ENCODE measurements at places on chromosomes 13 and 19.

GRCh38 chr19:47767349-47767748, 11.2 kb upstream of the SELENOW start:
- DNase-seq = no peak

- no peak for DNase-seq
Observed at GRCh38 chr13:88585861-88586260, 914.7 kb downstream of the SLITRK5 start.

DNA sequence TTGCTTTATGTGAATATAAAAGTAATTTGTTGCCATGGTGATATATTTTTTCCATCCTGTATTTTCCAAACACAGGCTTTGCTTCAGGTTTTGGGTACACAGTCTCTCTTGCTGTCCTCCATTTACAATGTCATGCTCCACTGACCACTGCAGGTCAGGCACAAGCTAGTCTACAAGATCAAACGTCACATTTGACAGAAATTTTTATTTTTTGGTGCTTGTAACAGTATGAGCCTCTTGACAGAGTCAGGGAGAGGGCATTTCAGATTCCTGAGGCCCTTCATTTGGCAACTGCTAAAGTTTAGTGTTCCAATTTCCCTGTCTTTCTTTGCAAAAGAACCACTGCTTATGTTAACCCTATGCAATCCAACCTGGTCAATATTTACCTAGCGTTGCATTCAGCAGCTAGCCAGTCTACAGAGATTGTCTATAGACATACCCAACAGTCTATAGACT, 175.0 kb downstream of the RFC3 start:
- no peak for DNase-seq

DNA sequence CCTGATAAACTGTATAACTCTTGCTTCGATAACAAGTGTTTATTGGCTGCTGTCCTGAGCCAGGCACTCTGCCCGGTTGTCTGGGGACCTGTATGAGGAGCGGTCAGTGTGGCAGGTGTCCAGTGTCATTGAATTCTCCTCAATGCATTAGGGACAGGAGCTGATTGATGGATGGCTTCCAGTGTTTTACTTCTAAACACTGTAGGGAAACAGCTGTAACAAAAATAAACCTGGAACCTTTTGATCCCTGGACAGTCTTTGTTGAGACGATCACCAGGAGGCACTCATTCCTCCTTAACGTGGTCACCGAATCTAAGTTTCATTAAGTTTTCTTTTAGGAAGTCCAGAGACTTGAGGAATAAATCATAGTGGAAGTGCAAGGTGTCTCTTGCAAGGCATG, 17.9 kb downstream of the UBAC2 start:
- DNase-seq = no peak

DNA sequence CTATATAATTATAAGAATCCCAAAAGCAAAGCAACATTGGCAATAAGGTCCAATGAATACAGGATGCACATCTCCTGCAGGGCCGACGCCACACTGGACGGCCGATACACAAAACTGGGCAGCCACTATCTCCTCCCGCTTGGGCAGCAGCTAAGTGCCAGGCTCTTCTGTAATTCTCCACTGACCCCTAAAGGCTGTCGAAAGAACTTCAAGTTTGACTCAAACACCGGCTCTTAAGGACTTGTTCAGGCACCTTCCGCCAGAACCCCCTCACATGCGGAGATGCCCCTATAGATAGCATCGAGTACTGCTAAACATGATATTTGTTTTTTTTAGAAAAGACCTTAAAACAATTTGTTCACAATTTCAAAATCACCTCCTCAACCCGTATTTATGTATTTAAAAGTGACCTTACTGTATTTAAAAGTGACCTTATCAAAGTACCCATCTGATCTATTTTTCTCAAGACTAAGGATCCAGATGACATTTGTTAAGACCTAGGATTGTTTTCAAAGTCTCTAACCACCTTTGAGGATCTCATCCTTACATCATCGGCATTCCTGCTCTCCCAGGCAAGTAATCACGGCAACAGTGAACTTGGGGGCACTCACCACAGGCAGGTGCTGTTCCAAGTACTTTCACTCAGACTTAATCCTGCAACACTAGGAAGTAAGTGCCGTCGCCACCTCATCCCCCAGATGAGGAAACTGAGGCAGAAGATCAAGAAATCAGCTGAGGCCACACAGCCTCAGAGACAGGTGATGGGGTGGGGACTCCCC, 77.8 kb downstream of the TUBGCP3 start:
- no peak for DNase-seq

DNA sequence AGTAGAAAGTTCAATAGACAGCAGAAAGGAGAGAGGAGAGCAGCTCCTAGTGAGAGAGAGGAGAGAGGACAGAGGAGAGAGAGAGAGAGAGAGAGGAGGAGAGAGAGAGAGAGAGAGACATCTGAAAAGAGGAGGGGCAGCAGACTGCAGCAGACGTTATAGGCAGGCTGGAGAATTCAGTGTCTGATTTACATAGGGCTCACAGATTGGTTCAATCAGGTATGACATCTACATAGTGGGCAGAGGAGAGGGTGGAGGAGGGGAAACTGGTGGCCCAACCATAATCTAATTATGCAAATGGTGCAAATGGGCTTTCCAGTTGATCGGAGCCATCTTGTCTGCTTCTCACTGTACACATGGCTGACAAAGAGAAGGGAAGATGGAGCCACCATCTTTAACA, 221.3 kb upstream of the TRPC4 start:
- DNase-seq = no peak

GRCh38 chr19:47111006-47111621, 2.5 kb downstream of the ZC3H4 start:
- peak; percentile 47 for DNase-seq

- peak; percentile 83 for DNase-seq
Observed at GRCh38 chr19:4066682-4067395, at the start of gene ZBTB7A. Gene ZBTB7A, minus strand, starts transcription at chr19:4066899. Its CDS starts 11,667 bp downstream, at chr19:4055232.

GRCh38 chr13:54194233-54195024, 1165.8 kb downstream of the OLFM4 start:
- DNase-seq = no peak

GRCh38 chr13:74037762-74038161, 96.4 kb downstream of the KLF12 start:
- no peak for DNase-seq

GRCh38 chr19:50553134-50553703, 15.0 kb downstream of the LRRC4B start:
- DNase-seq = no peak

DNA sequence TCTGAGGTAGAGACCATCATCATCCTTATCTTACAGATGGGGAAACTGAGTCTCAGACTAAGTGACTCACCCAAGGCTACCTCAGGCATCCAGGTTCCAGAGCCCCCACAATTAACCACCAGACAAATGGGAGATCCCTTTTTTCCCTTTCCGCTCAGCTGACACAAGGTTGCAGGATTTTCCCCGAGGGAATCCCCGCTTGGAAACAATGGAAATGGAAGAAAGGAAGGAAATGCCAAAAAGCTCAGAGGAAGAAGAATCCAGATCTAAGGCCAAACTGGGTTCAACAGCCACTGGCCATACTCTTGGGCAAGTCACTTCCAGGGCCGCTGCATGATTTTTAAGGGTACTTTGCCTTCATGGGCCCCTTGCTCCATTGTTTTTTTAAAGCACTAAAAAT, 1.6 kb downstream of the ZNF71 start:
- no peak for DNase-seq

DNA sequence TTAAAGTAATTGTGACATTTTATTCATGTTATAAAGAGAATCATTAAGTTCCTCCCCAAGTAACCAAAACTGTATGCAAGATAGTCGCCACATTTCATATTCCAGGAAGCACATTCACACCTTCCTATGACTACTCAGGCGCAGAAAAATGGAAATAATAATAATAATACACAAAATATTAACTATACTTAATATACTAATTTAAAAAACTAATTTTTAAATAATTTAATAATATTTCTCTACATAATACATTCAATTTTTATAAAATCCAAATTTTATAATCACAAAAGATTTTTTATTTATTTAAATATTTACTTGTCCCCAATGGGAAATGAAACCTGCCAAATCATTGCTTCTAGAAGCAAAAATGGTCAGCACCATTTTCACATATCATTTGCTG, 797.4 kb upstream of the GPC6 start:
- no peak for DNase-seq

GRCh38 chr13:66665991-66666390, 564.1 kb downstream of the PCDH9 start:
- DNase-seq = no peak

DNA sequence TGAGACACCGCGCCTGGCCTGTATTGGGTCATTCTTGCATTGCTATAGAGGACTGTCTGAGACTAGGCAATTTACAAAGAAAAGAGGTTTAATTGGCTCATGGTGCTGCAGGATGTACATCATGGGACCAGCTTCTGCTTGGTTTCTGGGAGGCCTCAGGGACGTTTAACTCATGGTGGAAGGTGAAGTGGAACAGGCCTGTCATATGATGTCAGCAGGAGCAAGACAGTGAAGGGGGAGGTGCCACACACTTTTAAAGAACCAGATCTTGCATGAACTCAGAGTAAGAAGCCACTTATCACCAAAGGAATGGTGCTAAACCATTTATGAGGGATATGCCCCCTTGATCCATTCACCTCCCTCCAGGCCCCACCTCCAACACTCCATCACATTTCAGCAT, 18.7 kb downstream of the CARD8 start:
- DNase-seq = no peak

GRCh38 chr19:56993851-56994250, 125.9 kb upstream of the USP29 start:
- no peak for DNase-seq

DNA sequence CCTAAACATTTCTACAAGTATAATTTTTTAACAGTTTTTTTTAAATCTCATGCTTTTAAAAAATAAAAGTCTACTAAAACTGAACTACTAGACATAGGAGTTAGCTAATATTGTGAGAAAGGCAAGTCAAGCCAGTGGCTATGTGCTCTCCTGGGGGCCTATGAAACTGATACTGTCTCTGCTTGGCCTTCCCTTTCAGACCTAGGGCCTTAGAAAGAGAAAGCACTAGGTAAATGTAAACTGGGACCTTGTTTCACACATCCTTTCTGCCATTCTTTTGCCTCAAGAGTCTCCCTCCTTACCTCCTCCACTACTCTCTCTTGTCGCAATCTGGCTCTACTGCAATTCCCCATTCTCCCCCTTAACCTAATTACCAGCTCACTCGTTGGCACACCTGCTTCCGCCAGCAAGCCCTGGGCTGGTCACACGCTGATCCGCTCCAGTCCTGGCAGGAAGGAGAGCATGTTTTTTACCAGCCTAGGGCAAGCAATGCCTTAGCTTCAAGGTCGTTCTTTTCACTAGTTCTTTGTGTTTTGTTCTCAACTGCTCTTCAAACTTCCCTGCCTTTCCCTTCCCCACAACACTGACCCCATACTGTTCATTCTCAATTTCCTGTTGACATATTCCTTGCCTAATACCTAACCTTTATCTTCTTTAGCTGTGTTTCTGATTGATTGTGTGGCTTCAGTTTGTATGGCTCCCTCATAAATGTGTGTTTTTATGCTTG, 23.1 kb downstream of the TBC1D4 start:
- no peak for DNase-seq

GRCh38 chr19:46639358-46640182, 3.6 kb upstream of the GNG8 start:
- no peak for DNase-seq

DNA sequence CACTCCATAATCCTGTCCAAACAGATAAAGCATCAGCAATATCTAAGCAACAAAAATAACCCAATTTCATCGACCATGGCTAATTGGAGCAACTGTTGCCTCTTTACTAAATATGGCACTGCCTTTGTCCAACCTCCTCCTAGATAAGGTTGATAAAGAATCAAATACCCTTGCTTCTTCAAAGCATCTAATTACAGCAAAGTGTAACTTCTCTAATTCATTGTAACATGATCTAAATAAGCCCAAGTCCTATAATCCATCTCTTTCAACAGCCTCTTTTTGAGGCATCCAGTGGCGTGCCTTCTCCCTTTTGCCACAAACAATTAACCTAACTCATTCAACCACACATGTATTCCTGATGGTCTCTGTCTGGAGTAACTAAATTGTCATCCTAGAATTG, 81.7 kb upstream of the KLHL1 start:
- DNase-seq = no peak

- no peak for DNase-seq
Observed at GRCh38 chr13:111666164-111666776, 345.8 kb downstream of the TEX29 start.

DNA sequence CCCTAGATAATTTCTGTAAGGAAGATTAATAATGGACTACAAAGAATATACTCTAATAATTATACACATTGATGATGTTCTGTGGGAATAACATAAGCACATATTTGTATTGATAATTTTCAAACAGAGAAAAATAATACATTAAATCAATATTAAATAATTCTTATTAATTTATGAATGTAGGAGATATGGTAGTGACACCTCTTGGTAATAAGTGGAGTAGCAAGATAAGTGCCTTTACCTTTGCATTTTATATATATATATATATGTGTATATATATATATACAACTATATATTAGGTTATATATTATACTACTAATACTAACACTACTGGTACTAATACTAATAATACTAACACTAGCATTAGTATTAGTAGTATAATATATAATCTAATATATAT, 905.8 kb downstream of the SLITRK1 start:
- no peak for DNase-seq

DNA sequence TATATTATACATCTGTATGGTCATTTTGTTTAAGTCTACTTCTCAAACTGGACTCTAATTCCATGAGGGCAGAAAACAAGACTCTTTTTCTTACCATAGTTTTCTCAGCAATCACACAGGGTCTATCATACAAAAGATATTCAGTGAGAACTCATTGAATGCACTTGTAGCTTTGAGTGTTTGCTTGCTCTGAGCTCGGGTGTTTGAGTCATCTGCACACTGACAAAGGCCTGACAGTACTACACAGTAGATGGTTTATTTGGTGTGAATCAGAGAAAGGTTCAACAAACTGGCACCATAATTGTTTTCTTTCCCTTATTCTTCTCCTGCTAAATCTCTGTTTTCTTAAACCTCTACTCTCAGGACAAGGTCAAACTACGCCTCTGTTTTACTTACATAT, 586.4 kb downstream of the LMO7 start:
- DNase-seq = no peak

- peak; percentile 13 for DNase-seq
Observed at GRCh38 chr13:42497798-42498197, 76.2 kb upstream of the TNFSF11 start.

DNA sequence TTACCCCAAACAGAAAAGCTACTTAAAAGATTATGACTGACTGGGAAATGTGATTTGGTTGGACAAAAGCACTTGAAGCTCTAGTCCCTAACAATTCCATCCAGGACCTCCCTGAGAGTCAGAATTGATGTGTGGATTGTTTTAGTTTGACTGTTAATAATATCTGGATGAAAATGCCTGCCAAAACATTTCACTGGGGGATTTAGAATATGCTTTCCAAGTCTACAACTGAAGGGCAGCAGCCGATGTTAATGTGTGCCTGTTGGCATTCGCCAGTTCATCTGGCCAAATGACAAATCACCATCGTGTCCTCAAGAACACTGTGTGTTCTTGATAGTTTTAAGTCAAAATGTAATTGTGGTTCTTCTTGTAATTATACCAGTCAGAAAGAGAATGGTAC, 76.0 kb upstream of the TSC22D1 start:
- no peak for DNase-seq

Measured in activated CD4-positive, alpha-beta T cell treated with anti-CD3 and anti-CD28 coated beads for 4 hours (primary cell).